ENCODE measurements at places on chromosomes 7 and 10. TPM values are rescaled to one million over a fixed set of nuclear protein-coding genes. Genes with fewer than 3 reads are reported as not detected.

PLEKHA1 gene
- 13.5 TPM for total RNA-seq

PLEKHS1 gene
- 1.0 TPM for total RNA-seq

GRCh38 chr10:64206409-64206808 lies 685.2 kb downstream of the REEP3 start:
- DNase-seq = no peak

- DNase-seq = no peak
Observed at GRCh38 chr7:6020371-6021286, 10.5 kb upstream of the ANKRD61 start.

DNA sequence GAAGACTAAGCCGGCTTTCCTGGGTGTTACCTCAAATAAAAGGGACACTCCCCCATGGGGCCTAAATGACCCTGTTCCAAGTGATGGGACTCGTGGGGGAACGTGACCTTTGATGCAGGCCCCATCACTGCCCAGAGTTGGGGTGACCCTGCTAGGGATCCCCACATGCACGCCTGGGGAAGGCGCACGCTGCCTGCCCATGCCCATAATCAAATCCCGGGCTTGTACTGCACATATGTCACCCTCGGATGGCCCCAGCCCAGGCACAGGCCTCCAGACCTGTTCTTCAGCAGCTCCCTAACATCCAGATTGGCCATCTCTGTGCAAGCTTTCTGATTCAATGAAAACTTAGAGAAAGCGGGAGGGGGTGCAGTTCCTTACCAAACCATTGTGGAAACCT lies 14.7 kb downstream of the EBF3 start:
- DNase-seq = no peak

DNA sequence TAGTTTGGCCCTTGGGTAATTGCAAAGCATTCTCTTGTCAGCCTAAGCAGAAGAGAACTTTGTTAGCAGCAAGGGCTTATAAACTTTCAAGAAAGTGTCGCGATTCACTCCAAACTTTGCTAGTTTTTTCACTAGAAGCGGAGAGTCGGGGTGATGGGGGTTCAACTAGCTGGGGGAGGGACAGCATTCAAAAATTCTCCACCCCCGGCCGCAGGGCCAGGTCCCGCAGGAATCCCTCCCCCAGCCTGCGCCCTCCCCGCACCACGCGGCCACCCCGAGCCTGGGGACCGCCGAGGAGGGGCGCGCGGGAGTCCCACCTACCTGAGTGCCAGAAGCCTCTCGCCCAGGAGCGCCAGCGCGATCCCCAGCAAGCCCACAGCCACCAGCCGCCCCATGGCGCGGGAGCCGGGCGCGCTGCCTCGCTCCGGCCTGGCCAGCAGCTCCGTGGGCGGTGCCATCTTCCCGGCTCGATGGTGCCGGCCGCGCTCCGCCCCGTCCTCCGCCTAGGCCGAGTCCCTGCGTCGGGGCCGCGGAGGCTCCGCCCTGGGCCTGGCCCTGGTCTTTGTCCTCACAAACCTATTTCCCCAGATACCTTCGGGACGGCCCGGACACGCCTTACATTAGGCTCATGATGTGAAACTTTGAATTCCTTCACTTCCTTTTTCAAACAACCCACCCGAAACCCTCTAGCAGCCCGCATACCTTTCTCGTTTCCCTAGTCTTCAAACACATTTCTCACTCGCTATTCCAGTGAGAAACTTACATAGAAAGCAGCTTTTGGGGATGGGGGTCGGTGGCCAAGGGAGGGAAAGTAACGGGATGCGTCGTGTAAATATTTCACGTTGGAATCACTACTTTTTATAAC lies at the start of gene PON2:
Gene PON2, minus strand, starts transcription at position 472 of the 865 bp plus-strand sequence. Its CDS starts 77 bp downstream, at position 395.
- peak; percentile 87 for DNase-seq

- DNase-seq = no peak
Observed at GRCh38 chr7:132275416-132276233, 300.6 kb downstream of the PLXNA4 start.

Measured in M059J (cell line).